Adrenal gland (tissue), 19 donors: ENCODE measurements at places on chromosomes 3 and 15.

DNA sequence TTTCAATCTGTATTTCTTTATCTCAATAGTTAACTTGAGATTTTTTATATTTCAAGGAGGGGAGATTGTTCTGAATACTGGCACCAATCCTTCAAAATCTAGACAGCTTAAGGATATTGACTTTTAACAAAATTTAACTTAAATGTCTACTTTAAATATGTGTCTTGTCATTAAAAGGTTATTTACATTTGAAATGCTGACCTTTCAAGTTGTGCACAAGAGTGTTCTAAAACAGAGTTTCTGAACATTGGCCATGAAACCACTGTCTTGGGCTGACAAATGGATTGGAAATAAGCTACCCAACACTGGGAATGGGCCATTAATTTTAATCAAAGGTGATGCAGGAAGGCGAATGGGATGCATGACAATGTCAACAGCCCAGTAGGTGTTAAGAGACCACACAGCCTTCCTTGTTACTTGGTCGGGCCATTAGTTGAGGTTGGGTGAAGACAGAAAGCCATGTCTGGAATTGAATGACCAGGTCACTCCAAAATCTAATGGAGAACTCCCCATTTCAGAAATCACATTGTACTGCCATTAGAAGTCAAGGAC, 128.5 kb downstream of the CDIN1 start:
- DNase-seq: no peak

DNA sequence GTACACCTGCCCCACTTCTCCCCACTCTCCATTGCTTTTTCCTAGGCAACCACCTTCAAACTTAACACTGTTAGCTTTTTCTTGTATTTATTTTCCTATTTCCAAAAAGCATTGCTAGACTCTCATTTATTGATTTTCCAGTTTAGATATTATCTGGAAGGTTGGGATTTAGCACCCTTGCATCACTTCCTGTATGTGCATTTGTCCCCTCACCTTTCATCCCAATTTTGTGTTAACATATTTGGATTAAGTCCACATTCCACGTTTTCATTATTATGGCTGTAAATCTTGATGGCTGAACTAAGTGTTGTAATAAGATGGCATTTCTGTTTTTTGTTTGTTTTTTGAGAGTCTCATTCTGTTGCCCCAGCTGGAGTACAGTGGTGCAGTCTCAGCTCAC, 109.7 kb downstream of the TBC1D2B start:
- no peak for DNase-seq

DNA sequence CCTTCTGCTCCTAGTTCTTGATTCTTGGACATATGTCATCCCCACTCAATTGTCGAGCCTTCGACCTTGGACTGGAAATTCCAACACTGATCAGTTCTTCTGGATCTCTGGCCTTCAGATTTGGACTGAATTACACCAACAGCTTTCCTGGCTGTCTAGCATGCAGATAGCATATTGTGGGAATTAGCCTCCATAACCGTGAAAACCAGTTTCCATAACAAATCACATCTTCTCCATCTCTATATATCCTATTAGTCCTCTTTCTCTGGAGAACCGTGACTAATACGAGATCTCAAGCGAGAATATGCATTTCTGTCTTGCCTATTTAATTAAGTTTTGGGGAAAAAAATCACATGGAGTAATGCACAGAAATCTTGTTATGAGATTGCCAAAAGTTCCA, 8.8 kb upstream of the BCHE start:
- DNase-seq: no peak

GRCh38 chr3:46371519-46372340, 984 bp downstream of the CCR5 start:
- DNase-seq: no peak

DNA sequence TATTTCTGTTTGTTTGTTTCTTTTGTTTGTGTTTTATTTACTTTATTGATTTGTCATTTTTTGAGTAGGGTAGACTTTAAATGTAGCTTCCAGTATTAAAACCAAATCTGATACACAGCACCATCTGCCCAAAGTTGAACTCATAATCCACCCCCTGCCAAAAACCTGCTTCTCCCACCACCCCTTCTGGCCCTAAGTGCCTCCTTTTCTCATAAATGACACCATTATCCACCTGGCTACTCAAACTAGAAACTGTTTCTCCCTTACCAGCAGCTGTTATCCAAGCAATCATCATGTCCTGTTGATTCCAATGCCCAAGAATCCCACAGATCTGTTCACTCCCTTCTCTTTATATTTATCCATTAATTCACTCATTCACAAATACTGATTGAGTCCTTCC, 21.8 kb upstream of the PTX3 start:
- DNase-seq: no peak

GRCh38 chr15:80581976-80582375, 113.1 kb upstream of the ABHD17C start:
- DNase-seq: peak; percentile 77

- DNase-seq: no peak
These were observed 136.8 kb upstream of the ANKRD28 start for GRCh38 chr3:15934389-15935195.

DNA sequence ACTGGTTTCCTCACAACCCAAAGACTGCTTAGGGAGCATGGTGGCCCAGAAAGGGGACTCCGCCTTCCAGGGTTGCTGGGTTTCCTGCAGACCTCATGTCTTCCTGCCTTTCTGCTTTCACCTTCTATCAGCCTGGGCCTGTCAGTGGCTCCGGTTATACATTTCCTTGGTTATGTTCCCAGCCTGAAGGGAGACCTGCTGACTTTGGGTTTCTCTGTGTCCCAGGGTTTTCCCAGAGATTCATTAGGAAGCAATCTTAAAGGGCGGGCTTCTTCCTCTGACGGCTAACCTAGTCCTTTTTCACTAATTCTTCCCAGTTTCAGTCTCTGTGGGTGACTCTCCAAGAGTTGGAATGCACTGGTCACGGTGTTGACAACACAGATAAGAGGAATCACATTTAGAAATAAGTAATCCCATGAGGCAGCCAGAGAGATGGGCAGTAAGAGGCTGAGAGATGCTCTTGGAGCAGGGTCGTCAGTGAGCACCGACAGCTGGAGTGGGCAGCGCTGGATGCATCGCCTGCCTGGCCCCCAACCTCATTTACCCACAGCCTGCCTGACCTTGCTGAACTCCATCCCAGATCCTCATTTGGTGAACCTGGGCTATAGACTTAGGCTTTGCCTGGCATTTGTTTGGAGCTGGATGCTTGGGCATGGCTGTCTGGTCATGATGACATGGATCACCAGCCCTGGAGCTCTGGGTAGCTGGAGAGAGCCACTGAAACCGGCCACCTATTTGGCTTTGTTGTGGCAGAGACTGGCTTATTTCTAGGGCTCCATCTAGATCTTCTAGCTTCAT, 10.0 kb upstream of the EHD4 start:
- no peak for DNase-seq

- no peak for DNase-seq
These were observed 48.5 kb upstream of the CHST2 start for GRCh38 chr3:143070977-143071551.

- no peak for DNase-seq
These were observed 318.7 kb upstream of the STT3B start for GRCh38 chr3:31213869-31214486.

GRCh38 chr15:33014586-33014985, 179.9 kb downstream of the FMN1 start:
- no peak for DNase-seq

DNA sequence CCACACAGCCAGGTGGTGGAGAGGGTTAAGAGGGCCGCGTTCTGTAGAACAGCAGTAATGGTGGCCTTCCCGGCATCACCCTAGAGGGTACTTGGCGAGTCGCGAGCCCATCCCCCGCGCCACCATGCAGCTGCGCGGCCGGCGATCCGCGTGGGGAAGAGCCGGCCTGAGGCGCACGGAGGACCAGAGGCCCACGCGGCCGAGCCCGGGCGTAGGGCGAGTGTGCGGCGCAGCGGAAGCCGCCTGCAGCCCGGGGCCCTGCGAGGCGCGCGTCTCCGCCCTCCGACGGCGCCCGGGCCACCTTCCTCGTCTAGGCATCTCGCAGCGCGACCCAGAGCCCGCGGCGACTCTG, 423 bp downstream of the TKT start:
- DNase-seq: no peak

DNA sequence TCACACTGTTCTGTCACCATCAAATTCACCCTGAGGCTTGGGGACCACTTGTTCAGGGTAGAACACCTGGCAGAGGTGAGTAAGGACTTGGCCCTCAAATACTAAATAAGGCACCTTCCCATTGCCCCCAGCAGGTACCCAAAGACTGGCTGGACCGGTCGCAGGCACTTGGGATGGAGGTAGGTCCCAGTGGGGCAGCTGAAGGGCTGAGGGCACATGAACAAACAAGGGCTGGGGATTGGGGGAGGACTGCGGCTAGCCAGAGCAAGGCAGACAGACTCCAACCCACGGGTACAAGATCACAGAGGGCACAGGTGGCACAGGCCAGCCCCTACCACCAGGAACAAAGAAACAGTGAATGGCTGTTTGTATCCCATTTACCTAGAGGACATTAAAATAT, 1.9 kb downstream of the MRPS25 start:
- DNase-seq: no peak

GRCh38 chr3:171346019-171346418, 114.2 kb downstream of the TNIK start:
- DNase-seq: no peak

DNA sequence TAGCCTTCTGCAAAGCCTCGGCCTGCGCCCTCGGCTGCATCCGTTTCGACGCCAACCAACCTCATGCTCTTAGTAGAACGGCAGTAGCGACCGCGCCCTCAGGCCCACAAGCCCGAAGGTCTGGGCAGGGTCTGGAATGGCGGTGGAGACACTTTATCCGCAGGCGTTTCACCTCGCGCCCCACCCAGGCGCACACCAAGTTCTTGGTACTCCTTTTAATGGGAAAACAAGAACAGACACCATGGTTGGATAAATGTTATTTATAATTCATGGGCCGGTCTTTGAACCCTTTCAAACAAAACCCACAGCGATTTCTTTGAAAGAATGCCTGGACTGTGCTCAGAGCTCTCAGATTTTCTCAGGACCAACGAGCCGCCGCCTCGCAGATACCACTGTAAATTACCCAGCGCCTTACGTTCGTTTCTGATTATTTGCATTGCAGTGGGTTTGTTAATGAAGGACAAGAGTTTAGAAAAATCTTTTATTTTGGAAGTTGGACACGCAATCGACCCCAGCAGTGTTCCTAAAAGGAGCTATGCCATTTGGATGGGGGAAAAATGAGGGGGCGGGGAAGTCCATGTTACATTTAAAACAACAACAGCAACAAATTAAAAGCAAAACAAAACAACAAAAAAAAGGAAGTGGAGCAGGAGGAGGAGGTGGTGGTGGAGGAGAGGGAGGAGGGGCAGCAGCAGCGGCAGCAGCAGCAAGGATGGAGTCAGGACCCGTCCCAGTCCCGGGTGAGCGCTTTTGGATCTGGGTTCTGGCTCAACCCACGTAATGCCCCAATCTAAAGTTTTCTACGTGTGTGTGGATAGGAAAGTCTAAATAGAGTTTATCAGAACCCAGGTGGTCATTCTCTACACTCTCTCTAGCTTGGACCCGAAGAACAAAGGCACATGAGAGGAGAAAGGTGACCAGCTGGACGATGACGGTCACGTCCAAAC, 993 bp upstream of the ISL2 start:
- DNase-seq: no peak

- DNase-seq: no peak
These were observed 195.6 kb downstream of the XXYLT1 start for GRCh38 chr3:195075199-195075940.

- DNase-seq: no peak
These were observed 2.8 kb upstream of the INSYN1 start for GRCh38 chr15:73755946-73756345.

- DNase-seq: no peak
These were observed 979.0 kb downstream of the TUSC7 start for GRCh38 chr3:117688583-117688982.

- DNase-seq: no peak
These were observed 210.2 kb upstream of the LYSMD4 start for GRCh38 chr15:99943466-99943865.

DNA sequence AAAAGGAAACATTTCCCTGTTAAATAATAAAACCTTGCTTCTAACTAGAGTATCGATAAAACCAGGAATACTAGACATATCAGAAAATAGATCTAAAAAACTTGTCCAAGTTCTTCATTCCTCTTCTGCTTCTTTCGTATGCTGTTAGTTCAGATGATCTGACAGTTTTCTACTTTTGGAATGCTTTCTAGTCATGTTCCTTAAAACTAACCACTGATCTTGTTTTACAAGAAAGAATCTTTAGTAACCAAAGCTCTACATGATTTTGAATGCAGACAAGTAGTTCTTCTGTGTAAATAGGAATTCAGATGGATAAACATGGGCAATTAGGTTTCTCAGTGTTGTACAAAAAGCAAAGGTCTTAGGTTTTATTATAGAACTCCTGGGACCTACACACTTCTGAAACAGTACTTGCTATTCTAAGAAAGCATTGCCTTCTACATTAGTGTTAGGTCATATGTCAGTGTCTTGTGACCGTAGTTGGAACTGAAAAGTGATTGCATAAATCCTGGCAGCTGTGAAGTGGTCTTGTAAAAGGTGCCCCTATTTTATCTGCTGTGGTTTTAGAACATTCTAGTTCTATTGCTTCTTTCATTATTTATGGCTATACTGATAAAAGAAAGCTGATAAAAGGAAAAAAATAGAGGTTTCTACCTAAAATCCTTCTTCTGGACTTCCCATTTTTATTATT, 40.7 kb downstream of the SNRK start:
- no peak for DNase-seq

DNA sequence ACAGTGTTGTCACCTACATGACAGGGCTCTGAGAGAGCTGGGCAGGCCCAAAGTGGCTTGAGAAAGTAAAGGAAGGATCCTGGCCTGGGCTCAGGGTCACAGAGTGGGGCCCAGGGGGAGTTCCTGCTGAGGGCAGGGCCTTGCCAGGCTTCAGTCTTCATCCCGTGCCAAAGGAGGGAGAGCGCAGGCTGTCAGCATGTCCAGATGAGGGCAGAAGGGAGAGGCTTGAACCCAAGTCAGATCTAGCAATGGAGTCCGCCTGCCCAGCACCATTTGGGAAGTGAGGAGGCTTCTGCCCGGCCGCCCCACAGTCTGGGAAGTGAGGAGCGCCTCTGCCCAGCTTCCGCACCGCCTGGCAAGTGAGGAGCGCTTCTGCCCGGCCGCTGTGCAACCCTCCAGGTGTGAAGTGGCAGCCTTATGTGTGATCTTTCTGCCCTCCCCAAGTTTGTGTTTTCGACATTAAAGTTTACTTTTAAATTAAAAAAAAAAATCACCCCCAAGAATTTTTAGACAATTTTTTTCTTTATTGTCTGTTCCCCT, 303.6 kb upstream of the PROK2 start:
- no peak for DNase-seq

- DNase-seq: peak; percentile 66
These were observed 1.4 kb upstream of the WNT5A start for GRCh38 chr3:55488398-55489055.
